ENCODE measurements at places on chromosomes 1 and 21. TPM values are rescaled to one million over a fixed set of nuclear protein-coding genes. Genes with fewer than 3 reads are reported as not detected.

The PLA2G4A gene
- polyA plus RNA-seq: 2.2 TPM

The TCHH gene
- not detected for polyA plus RNA-seq

The SPRR2G gene
- polyA plus RNA-seq: not detected

The KIF21B gene
- 1.1 TPM for polyA plus RNA-seq

The MAP3K21 gene
- polyA plus RNA-seq: 0.27 TPM

The VSIG8 gene
- not detected for polyA plus RNA-seq

The MLLT11 gene
- 11.1 TPM for polyA plus RNA-seq

The RNF186 gene
- polyA plus RNA-seq: not detected

The TRPM2 gene
- 2.1 TPM for polyA plus RNA-seq

The TRIM33 gene
- polyA plus RNA-seq: 19.3 TPM

Data from hindlimb muscle (tissue), 1 donor.